ENCODE measurements at places on chromosomes 16 and 17. TPM values are rescaled to one million over a fixed set of nuclear protein-coding genes. Genes with fewer than 3 reads are reported as not detected.

The IRX5 gene
- 0.47 TPM for total RNA-seq

The OTOP2 gene
- total RNA-seq: not detected

The OR1F1 gene
- total RNA-seq: not detected

The TPSG1 gene
- not detected for total RNA-seq

The KRT9 gene
- total RNA-seq: not detected

The ZSCAN10 gene
- total RNA-seq: not detected

The SLC4A1 gene
- not detected for total RNA-seq

The SGSH gene
- total RNA-seq: 11.4 TPM

The ODAD4 gene
- total RNA-seq: 0.52 TPM

The FOXO3B gene
- total RNA-seq: 1.0 TPM

The RAB11FIP4 gene
- 15.8 TPM for total RNA-seq

All from left ventricle myocardium superior (tissue), 1 donor.